ENCODE measurements at places on chromosomes 4 and X. TPM values are rescaled to one million over a fixed set of nuclear protein-coding genes. Genes with fewer than 3 reads are reported as not detected.
A peak's percentile ranks its signal among the peaks of the same experiment; 100 is the strongest.

DNA sequence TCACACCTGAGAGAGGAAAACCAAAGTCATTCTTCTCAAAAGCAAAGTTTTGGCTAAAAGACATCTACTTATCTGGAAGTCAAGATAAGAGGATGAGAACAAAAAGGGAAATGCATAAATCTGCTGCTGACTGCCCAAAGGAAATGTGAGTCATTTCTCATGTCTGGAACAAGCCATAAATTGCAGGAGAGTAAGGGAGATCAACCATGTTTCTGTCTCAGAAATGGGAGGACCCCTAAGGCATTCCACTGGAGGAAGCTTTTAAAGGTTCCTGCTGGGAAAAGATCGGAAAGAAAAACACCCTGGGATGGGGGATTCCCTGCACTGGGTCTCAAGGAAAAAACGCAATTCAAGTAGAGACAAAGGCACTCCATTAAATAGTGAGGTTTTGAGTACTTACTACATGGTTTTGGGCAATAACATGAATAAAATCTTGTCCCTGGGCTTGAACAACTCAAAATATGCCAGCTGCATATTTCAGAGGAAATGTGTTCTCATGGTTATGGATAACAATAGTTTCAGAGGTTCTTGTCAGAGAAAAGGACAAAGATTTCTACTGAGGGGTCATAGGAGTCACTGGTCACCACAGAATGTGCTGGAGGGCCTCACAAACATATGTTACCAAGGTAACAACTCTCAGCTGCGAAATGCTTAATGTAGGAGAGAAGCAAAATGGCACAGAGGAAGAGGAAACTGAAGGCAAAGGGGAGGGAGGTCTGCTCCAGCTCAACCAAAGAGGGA lies 19.3 kb downstream of the GPR143 start:
- no peaks in the 10 kb centered on the region for H3K4me1 ChIP-seq
- peaks cover 5% of the 10 kb centered on the region for H3K27me3 ChIP-seq
- H3K27ac ChIP-seq, result peak overlapping the region; percentile 74

Gene LRRC66
- 0.25 TPM for total RNA-seq

Gene CSAG3
- not detected for total RNA-seq

Gene TMSB15A
- 12.6 TPM for total RNA-seq

GRCh38 chr4:178599521-178599920 lies 1157.3 kb upstream of the AGA start:
- DNase-seq, result no peak
- no peak overlapping the region for H3K27ac ChIP-seq
- H3K27me3 ChIP-seq, result no peaks in the 10 kb centered on the region
- H3K4me3 ChIP-seq, result no peak overlapping the region
- H3K4me1 ChIP-seq, result no peaks in the 10 kb centered on the region
- no peaks in the 10 kb centered on the region for H3K36me3 ChIP-seq
